ENCODE measurements at places on chromosomes 12 and 14.

DNA sequence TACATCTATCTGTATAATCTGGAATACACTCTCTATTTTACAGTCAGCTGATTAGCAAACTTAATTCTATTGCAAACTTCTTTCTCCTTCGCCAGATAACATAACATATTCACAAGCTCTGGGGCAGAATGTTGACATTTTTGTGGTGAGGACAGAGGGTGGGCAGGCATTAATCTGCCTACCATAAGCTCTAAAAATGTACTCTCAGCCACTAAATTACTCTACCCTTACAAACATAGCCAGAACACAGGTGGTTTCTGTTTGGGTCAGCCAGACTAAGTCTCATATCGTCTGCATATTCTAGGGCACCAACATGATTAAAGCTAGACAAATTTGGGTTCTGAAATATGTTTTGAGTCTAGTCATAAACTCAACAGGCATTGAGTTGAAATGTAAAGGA lies 90.1 kb downstream of the SLC6A15 start:
- DNase-seq = no peak

DNA sequence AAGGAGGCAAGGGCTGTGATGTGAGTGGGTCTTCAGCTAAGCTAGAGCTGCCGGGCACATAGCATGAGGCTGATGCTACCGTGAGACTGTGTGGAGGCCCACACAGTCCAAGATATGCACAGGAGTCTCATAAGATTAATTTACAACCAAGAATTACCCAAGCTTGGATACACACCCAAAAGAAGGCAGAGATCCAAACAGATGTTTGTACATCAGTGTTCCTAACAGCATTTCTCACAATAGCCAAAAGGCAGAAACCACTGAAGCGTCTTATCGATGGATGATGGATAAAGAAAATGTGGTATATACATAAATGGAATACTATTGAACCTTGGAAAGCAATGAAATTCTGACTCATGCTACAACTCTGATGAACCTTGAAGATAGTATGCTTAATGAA lies 40.8 kb upstream of the RIC8B start:
- no peak for DNase-seq

DNA sequence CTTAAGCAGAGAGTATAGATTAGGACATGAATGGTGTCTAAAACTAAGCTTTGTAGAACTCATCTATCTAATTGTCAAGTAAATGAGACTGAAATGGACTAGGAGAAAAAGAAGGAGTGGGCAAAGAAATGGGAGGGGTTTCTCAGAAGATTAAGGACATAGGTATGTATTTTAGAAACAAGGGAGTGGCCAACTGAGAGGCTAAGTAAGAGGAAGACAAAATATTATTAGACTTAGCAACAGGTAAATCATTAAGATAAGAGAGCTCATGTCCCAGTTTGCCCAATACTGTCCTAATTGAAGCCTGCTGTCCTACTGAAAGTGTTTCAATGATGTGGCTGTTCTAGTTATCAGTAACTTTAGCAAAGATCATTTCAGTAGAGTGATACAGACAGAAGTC lies 171.4 kb downstream of the KITLG start:
- DNase-seq = no peak

DNA sequence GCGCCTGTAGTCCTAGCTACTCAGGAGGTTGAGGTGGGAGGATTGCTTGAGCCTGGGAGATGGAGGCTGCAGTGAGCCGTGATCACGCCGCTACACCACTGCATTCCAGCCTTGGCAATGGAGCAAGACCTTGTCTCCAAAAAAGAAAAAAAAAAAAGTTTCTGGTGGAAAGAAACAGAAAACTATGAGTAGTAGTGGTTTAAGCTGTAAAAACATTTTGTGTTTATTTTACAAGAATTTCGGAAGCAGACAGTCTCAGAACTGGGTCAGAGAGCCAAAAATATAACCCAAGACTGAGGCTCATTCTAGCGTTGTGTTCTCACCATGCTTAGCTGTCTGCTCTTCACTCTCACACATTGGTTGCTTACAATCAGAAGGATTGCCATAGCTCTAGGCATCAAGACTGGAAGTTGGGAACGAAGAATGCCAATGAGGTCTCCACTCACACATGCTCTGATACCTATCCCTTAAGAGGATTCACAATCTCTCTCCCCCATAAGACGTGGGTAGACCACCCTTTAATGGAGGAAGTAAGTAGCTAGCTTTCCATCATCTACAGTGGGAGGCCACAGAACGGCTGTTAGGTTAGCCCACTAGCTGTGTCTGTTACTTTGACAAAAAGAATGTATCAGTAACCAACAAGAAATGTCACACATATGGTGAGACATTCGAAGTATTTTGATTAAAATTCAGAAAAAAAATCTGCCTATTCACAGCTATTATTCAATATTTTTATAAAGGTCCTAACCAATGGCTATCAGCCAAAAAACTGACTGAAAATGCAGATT lies 117.6 kb upstream of the RASSF8 start:
- DNase-seq = peak; percentile 25

- DNase-seq = no peak
Measured at GRCh38 chr12:75579552-75579951, 68.1 kb upstream of the KRR1 start.

- no peak for DNase-seq
Measured at GRCh38 chr14:61631045-61631687, 64.1 kb upstream of the HIF1A start.

DNA sequence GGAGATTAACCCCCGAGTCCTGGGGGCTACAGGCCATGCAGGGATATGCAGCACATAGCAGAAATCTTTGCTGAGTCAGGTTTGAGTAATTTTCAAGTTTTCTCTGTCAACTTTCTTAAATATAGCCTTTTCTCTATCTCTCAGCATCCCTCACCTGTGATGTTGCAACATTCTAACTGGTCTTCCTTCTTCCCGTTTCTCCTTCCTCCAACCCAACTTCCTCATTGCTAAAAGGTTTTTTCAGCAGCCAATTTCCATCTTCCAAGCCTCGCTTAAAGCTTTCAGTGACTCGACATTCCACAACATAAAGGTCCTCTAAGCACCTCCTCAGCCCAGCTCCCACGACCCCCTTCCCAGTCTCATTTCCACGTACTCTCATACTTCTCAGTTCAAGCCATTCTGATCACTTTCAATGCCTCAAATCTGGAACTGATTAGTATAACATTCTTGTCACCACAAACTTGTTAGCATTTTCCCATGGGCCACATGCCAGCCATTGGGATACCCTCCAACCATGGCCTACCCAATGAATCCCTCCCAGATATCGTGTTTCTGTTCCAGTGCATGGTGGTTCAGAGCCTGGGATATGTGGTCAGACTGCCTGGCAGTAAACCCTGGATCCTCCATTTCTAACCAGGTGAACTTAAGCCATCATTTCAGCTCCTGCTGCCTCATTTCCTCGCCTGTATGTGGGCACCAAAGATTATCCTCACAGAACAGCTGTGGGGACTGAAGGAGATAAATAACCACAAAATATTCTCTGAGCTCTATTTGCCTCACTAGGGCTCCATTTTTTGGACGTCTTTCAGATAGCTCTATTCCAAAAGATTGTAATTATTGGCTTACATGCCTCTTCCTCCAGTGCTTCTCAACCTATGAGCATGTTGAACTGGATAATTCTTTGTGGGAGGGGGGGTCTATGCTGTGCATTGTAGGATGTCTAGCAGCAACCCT lies 65.8 kb downstream of the KCNK10 start:
- no peak for DNase-seq

GRCh38 chr14:91021115-91021514 lies 39.3 kb downstream of the RPS6KA5 start:
- DNase-seq = no peak

GRCh38 chr12:82645414-82645813 lies 41.3 kb upstream of the TMTC2 start:
- DNase-seq = no peak

DNA sequence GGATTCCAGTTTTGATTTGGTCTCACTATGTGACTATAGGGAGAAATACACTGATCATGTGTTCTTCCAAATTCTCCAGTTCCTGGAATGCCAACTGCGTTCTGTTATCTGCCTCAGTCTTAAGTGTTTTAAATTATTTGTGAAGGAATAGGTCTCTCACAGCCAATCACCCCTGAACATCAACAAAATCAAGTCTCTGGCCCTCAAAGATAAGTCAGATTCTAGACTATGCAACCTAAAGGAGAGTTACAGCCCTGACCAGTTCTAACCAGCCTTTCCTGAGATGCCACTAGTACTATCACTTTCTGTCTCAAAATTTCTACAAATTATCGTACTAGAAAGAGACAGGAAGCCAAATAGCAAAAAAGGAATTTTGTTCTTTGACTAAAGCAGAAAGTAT lies 22.3 kb downstream of the ZFC3H1 start:
- no peak for DNase-seq

DNA sequence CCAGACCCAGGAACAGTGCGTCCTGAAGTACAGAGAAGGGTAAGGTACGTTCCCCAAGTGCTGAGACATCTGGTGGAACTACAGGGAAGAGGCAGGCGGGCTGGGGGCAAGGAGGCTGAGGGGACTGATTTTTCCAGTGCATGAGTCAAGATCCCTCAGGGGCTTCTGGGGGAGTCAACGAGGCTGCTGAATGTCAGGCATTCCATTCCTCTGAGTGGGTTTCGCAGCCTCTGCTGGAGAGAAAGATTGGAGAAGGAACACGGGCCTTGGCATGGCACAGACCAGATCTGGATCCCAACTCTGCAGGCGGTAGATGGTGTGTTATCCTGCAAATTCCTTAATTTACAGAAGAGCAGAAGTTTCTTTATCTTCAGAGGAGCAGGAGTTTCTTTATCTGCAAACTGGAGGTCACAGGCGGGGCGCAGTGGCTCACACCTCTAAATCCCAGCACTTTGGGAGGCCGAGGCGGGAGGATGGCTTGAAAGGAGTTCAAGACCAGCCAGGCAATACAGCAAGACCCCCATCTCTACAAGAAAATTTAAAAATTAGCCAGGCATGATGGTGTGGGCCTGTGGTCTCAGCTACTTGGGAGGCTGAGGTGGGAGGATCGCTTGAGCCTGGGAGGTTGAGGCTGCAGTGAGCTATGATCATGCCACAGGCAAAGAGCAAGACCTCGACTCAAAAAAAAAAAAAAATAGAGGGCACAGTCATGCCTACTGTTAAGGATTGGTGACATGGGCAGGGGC lies 132.6 kb upstream of the MAP1LC3B2 start:
- DNase-seq = peak; percentile 98

GRCh38 chr14:88196925-88197324 lies 126.1 kb downstream of the KCNK10 start:
- DNase-seq = no peak

DNA sequence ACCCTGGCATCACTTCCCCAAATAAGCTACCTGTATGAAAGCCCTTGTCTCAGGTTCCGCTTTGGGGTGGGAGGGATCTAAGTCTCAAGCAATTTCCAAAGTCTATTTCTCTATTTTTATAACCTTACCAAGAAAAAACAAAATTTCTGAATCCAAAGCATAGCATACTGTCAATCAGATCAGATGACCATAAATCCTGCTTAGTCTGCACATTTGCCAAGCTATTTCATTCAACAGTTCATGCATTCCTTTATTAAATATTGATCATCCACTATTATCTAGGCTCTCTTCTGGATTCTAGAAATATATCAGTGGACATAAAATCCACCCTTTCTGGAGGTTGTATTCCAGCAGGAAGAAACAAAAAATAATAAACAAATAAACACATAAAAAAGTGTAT lies 263.5 kb upstream of the USP15 start:
- no peak for DNase-seq

GRCh38 chr12:47779943-47780504 lies 7.0 kb downstream of the SLC48A1 start:
- DNase-seq = no peak

GRCh38 chr12:4243091-4243490 lies 30.5 kb upstream of the CCND2 start:
- DNase-seq = no peak

DNA sequence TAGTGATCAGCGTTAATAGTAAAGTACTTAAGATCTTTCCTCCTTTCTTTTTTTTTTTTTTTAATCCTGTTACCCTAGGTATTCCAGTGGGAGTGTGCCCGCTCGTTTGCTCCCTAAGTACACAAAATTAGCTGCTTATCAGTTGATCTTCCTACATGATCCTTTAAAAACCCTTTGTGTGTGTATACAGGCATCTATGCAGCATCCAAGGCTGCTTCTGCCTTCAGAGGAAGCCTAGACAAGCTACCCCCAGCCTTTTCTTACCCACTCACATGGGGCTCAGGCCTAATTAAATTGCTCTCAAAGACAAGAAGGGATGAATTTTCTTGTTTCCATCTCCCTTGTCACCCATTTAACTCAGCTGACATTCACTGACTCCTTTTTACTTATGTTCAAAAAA lies 343.4 kb upstream of the LMO3 start:
- no peak for DNase-seq

- no peak for DNase-seq
Measured at GRCh38 chr12:68863109-68863770, 55.3 kb downstream of the MDM2 start.

DNA sequence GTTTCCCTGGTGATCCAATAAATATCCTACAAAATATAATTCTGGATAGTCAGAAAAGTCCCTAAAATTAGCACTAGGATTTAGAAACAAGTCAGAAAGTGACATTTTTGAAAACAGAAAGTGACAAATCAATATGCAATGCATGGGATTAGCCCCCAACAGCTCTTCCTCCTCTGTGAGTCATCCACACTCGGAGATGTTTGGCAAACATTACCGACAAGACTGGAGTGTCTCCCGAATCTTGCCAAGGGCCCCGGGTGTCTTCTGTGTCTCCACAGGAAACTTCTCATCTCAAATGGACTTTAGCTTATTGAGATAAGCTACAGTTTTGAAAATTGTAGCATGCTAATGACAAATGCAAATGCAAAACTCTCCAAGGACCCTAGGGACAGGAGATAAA lies 398.9 kb upstream of the CCDC196 start:
- peak; percentile 38 for DNase-seq

DNA sequence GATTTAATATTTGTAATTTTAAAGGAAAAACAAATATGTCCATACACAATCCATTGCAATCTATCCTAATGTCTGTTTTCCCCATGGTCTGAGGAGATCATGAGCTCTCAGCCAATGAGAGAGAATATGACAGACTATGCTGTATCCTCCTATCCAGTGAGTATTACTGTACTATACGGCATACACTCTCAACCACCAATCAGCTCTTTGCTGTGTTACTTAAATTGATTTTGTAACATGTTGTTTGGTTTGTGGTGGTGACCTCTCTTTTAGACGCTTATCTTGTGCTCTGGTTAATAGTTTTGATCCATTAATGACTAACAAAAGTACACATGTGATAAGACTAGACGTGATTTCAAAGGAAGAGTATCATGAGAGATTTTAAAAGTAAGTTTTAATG lies 231.5 kb upstream of the FOXN3 start:
- DNase-seq = no peak

DNA sequence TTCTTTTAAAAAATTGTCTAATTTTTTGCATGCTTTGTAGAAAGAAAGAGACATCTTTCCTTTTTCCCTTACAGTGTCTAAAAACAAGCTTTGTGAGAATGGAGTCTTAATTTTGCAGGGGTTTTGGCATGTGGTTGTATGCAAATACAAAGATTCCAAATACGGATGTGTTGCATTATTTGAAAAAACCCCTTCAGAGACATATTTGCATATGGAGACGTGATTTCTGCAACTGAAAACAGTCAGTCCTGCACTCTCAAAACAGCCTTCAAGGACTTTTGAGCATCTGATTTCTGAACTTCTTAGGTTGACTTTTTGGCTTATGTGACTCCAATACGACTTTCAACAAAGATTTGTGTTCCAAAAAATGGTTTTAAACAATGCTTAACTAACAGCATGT lies 7.8 kb downstream of the IRAK3 start:
- peak; percentile 87 for DNase-seq

GRCh38 chr14:76710056-76711010 lies 50.9 kb upstream of the VASH1 start:
- DNase-seq = peak; percentile 73

- DNase-seq = peak; percentile 78
Measured at GRCh38 chr12:57235017-57235727, 5.7 kb downstream of the SHMT2 start.

- no peak for DNase-seq
Measured at GRCh38 chr12:106910202-106910601, 45.5 kb upstream of the TMEM263 start.
